ENCODE measurements at places on chromosomes 2 and 18.

GRCh38 chr2:197577446-197577845, 61.6 kb downstream of the MOB4 start:
- no peak for DNase-seq

GRCh38 chr2:230643576-230644291, 68.9 kb upstream of the CAB39 start:
- no peak for DNase-seq

DNA sequence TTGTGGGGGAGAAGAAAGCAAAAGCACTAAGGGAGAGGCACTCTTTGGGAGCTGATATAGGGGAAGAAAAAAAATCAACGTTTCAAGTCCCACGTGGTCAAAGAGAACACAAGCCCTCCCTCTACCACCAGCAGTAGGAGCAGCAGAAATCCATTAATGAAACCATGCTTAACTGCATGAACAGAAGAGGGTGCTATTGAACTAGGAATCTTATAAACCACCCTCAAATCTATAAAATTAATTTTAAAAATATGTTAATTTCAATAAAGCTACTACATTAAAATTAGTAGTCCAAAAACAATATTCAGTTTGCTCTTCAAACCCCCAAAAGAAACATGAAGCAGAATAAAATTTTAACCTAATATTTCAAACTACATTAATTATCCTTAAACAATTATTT, 147.8 kb downstream of the TMEM18 start:
- DNase-seq, result no peak

- DNase-seq, result no peak
These were observed 9.3 kb upstream of the PLB1 start for GRCh38 chr2:28486526-28486925.

GRCh38 chr18:36499938-36500337, 202.4 kb downstream of the FHOD3 start:
- no peak for DNase-seq

GRCh38 chr2:68971591-68972231, 2.7 kb upstream of the GKN1 start:
- no peak for DNase-seq

- DNase-seq, result peak; percentile 36
These were observed 121.2 kb downstream of the CCBE1 start for GRCh38 chr18:59575995-59576394.

- no peak for DNase-seq
These were observed 31.8 kb upstream of the IMP4 start for GRCh38 chr2:130310881-130311280.

DNA sequence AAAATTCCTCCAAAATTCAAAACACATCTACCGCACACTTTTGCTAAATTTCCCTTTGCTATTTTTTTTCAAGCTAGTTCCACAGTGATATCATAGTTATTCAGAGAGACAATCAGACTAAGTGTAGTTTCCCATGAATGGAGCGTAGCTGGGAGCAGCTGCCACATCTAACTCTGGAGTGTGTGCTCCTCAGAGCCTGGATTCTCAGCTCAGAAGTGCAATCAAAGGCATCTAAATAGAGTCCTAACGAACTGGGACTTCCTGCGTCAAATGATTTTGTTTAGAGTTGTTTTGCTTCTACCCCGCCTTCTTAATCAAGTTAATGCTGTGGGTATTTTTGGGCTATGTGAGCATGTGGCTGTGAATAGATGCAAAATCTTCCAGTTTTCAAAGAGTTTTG, 160.3 kb downstream of the TMEM18 start:
- DNase-seq, result no peak

GRCh38 chr2:17328161-17328560, 190.1 kb downstream of the RAD51AP2 start:
- DNase-seq, result no peak

GRCh38 chr2:207676827-207677354, 34.5 kb upstream of the CCNYL1 start:
- DNase-seq, result no peak

- DNase-seq, result no peak
These were observed 37.8 kb upstream of the RBM44 start for GRCh38 chr2:237760506-237761502.

DNA sequence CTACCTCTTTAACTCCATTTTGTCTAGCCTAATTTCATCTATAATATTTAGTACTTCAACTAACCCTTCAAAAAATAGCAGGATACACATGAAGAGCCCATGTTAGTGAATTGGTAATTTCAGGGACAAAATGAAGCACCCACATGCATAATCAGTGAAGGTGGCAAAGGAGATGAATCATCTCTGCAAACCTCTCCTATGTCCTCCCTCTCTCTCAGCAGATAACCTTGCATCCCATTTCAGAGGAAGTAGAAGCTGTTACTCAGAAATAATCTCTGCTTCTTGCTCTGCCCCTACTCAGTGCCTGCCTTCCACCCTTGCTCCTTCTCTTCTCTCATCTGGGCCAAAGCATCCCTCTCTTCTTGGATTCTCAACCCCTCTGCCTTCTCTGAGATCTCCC, 60.2 kb upstream of the CAVIN2 start:
- DNase-seq, result no peak

GRCh38 chr2:109630441-109631430, 16.6 kb downstream of the SOWAHC start:
- no peak for DNase-seq

DNA sequence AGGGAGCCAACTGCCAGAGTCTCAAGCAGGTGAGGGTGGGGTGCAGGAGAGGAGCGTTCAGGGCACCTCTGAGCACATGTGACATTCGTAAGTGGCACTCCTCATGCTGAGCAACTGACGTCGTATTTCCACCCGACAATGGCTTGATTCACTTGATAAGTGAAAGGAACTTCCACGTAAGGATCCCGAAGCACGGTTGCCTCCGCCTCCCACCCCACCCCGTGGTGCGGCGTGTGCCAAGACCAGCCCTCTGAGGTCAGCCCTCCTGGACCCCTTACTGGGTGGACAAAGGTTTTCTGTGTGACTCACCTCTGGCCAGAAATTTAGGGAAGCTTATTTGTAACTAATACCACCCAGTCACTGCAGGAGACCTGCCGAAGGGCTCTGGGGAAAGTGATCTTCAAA, 59.9 kb downstream of the AGAP1 start:
- DNase-seq, result no peak

GRCh38 chr18:3411854-3412268, 38.1 kb upstream of the TGIF1 start:
- no peak for DNase-seq

DNA sequence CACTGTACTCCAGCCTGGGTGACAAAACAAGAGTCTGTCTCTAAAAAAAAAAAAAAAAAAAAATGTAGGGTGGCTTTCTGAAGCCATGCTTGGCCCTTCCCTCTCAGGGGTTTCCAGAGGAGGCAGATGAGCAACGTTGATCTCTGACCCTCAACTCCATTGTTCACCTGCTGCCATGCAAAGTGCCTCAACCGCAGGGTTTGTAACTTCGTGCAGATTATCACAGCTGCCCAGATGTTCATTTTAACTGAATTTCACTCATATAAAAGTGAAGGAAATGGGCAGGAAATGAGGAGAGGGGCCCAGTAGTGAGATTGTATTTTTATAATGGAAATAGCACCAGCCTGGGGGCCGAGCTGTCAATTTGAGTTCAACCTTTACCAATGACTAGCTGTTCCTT, 14.9 kb upstream of the B3GNT2 start:
- DNase-seq, result no peak

DNA sequence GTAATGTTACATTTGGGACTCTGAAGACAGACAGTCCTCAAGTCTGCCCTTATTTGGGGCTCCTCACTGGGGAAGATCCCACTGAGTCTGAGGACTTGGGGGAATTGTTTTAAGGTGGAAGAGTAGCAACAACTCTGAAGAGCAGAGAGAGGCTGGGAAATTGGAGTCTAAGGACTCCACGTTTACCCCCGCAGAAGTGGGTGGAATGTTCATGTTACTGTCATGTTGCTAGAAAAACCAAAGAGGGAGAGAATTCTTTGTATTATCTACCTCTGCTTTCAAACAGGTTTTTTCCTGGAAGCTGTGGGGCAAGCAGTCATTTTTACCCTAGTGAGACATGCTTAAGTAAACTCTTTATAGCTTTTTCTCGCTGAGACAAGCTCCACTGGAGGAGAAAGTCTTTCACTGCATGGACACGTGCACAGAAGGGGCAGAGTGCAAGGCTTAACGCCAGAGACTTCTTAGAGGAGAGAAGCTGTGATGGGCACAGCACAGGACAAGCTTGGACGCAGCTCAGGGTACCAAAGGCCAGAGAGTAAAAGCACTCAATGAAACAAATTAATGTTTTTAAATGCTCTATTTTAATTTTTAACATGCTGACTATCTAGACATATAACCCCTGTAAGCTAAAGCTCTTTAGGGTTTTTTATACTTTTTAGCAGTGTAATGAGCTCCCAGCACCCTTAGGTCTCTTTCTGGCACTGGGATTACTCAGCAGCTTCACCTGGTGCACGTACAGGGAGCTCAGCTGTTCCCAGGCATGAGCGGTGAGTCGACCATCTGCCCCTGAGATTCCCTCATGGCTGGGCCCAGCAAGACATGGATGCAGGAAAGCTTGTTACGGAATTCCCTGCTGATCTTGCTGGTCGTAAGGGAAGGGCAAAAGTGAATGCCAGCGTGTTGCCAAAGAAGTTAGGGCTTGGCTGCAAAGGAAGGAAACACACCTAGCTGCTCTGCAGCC, 54.5 kb upstream of the BIN1 start:
- DNase-seq, result no peak
